Skin of body (tissue), 3 donors: ENCODE measurements at places on chromosomes 6 and 20. TPM values are rescaled to one million over a fixed set of nuclear protein-coding genes. Genes with fewer than 3 reads are reported as not detected.

DNA sequence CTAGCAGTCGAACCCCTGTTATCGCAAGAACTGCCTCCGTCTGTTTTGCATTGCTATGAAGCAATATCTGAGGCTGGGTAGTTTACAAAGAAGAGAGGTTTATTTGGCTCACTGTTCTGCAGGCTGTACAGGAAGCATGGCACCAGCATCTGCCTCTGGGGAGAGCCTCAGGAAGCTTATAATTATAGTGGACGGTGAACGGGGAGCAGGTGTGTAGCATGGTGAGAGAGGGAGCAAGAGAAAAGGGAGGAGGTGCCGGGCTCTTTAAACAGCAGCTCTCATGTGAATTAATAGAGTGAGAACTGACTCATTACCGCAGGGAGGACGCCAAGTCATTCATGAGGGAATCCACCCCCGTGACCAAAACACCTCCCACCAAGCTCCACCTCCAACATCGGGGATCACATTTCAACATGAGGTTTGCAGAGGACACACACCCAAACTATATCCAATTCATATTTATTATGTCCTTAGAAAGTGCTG lies 172.6 kb upstream of the KCNG1 start:
- DNase-seq, result no peak

DNA sequence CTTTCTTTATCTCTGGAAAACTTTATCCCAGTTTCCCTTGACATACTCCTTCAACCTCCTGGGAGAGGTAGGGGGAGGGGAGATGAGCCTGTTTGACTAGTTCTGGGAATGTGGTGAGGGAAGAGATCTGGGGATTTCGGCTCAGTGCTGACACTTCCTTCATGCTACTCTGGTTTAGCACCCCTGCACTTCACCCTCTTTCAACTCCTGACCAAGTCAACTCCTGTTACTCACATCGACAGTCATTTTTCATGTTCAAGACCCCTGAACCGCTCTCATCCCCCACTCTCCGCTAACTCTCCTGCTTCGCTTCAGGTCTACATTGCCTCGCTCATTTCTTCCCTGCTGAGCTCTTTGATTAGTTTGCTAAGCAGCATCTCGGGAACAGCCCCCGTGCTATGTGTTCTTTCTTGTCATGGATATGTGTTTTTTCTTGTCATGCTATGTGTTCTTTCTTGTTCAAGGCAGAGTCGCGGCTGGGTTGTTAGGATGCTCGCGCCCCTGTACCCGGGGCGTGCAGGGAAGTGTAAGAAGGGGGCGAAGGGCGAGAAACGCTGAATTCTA lies 16.6 kb upstream of the TRIM27 start:
- DNase-seq, result peak; percentile 70

GRCh38 chr6:37485291-37485702 lies 14.4 kb downstream of the CCDC167 start:
- DNase-seq, result no peak

DNA sequence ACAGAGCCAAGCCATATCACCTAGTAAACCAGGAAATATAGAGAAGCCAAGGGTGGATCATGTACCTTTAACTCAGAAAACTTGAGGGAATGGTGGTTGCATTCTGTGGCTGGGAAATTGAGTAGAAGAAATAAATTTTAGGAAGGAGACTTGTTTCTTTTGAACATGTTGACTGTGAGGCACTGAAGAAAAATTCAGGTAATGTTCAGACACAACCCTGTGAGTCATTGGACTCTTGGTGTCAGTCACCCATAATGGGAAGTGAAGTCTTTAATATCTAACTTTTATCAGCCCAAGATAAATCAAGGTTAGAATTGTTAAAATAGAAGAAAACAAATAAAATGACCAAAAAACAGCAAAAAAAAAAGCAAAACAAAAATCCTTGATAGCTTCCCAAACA lies 98.8 kb upstream of the GRIK2 start:
- DNase-seq, result no peak

GRCh38 chr6:56366141-56366852 lies 118.9 kb upstream of the COL21A1 start:
- DNase-seq, result peak; percentile 94

- DNase-seq, result no peak
Observed at GRCh38 chr6:6712449-6713403, 124.2 kb downstream of the LY86 start.

RAET1L gene
- total RNA-seq, result 2.8 TPM

CENPW gene
- 5.0 TPM for total RNA-seq
